ENCODE measurements at places on chromosomes 3 and 15.

DNA sequence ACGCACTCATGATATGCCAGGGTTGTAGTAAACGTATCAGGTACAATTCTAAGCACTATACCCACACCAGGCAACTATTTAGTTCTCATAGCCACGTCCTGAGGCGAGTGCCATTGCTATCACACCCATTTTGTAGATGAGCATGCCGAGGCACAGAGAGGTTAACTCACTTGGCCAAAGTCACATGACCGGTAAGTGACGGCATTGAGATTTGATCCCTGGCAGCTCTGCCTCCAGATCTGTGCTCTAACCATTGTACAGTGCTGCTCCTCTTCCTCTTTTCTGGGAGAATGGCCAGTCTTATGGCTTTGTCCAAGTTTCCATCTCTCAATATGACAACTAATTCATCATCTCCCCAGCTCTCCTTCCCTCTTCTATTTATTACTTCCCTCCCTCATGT is 18.9 kb upstream of the ATP2B2 start:
- no peak for DNase-seq

DNA sequence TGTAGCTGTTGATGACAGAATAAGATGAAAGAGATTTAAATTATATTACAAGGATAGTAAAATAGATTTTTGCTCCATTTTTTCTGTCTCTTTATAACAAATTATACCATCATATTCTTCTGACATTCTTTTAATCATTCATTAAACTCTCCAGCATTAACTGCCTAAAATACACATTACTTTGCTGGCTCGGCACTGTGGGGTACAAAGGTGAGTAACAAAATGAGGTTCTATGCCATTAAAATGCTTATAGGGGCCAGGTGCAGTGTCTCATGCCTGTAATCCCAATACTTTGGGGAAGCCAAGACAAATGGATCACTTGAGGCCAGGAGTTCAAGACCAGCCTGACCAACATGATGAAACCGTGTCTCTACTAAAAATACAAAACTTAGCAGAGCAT is 81.5 kb downstream of the ULK4 start:
- no peak for DNase-seq

DNA sequence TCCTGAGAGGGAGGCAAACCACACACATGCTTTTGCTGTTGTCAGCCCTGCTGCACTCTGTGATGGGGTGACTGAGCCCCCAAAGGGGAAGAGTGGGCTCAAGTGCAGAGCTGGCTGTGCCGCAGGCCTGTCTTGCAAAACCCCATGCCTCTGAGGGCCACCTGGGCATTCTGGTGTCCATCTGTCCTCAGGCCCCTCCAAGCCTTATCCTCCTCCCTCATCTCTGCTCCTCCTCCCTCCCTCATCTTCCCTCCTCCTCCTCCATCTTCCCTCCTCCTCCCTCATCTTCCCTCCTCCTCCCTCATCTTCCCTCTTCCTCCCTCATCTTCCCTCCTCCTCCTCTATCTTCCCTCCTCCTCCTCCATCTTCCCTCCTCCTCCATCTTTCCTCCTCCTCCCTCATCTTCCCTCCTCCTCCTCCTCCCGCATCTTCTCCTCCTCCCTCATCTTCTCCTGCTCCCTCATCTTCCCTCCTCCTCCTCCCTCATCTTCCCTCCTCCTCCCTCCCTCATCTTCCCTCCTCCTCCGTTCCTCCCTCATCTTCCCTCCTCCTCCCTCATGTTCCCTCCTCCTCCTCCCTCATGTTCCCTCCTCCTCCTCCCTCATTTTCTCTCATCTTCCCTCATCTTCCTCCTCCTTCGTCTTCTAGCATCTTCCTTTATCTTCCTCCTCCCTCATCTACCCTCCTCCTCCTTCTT is 40.6 kb downstream of the CHDH start:
- no peak for DNase-seq

GRCh38 chr3:167787440-167787839 is 51.9 kb downstream of the SERPINI1 start:
- no peak for DNase-seq

DNA sequence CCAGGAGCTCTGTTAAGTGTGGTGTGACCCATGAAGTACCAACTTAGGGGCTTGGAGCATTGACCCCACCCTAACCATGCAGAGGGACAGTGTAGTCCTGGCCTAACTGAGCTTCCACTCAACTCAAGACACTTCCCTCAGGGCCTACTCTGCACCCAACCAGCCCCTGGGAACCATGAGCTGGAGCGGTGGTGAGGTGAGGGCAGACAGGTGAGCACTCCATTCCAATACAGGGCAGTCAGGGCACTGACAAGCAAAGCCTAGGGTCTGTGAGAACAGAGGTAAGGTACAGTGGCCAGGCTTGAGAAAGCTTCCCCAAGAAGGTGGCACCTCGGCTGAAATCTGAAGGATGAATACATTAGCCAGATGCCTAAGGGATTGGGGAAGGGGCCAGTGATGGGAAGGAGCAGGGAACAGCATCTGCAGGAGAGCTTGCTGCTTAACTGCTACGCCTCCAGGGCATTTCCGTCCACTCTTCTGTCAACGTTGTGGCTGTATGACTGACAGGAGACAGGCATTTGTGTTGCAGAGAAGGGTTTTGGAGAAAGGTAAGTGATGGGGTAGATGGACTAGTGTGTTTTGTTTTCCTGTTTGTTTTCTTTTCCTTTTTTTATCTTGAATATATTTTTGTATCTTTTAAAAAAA is 243.5 kb upstream of the TRIM42 start:
- no peak for DNase-seq

DNA sequence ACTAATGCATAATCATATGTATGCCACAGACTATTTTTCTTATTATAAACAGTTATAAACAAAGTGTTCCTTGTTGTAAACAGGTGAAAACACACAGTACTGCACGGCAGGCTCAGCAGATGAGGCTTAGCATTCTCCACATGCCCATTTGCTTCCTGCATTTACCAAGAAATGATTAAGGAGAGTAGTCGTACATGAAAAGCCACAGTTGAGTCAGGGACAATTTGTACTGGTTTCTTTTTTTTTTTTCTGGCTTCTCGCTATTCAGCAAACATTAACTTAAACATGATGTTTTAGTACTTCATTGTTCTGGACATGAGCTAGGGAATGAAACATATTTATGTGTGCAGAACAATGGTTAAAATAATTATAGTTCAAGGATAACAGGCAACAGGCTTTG is 63.4 kb downstream of the GHSR start:
- DNase-seq, result no peak

GRCh38 chr3:29186982-29187725 is 93.7 kb upstream of the RBMS3 start:
- peak; percentile 90 for DNase-seq

DNA sequence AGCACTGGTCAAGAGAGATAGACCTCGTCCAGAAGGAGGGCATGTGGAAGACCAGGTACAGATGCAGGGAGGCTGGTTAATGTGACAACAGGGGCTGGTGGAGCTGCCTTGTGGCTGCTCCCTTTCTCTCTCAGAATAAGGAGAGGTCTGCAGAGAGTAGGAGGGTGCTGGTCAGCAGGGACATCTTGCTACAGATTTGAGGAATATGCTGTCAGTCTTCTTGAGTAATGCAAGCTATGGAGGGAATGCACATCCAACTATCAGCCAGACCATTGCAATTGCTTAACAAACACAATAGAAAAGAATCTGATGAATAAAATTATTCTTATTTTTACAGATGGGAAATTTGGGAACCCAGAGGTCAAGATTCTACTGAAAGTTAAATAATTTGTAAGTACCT is 20.3 kb upstream of the SIAH2 start:
- DNase-seq, result no peak

DNA sequence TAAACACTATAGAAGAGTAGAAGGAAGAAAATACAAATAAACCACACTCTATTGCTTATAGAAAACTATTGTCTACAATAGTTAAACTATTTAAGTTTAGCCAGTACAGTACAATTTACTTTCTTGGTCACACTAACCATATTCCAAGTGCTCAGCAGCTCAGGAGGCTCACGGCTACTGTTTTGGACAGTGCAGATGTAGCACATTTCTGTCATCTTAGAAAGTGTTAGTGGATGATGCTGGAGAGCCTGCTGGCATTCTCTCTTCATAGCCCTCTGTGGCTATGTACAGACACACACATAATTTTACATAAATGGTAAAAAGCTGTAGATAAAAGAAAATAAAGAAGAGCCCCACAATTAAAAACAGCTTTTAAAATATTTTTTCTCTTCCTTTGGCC is 23.8 kb downstream of the NUDT16 start:
- no peak for DNase-seq

DNA sequence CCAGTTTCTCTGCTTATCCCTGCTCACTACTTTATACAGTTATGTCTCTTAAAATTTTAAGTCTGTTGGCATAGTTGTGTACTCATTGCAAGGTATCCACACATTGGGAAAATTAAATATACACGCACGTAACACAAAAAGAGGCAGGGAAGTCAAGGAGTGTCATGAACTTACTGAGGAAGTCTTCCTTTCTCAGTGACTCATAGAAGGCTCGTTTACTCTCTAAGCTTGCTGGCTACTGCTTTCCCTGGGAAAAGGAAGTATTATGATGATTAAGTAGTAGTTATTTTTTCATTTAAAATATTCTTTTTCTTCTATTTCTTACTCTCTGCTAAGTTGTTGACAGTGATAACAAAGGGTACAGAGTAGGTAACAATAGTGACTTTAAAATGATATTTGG is 287.3 kb downstream of the UBE2E2 start:
- DNase-seq, result peak; percentile 84

DNA sequence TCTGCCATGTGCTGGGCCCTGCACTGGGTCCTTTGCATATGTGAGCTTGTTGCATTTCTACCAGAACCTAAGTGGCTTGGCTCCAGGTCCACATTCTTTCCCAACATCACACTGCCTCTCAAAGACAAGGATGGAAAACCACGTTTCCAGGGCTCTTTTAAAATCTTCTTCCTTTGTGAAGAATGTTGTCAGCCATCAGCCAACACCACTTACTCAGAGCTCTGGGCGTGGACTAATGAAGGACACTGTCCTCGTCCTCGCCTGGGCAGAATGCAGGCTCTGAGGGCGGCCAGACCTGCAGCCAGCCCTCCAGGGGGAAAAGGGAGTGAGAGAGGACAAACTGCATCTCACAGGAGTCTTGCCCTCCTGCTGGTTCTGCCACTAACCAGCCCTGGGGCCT is 49.7 kb downstream of the MAGEF1 start:
- peak; percentile 36 for DNase-seq

GRCh38 chr3:187325632-187326031 is 34.1 kb upstream of the MASP1 start:
- peak; percentile 5 for DNase-seq

- DNase-seq, result no peak
These were observed 630.3 kb downstream of the NAALADL2 start for GRCh38 chr3:175489406-175489805.

GRCh38 chr15:63835211-63835568 is 1.4 kb upstream of the HERC1 start:
- no peak for DNase-seq

- DNase-seq, result no peak
These were observed 7.0 kb upstream of the NR2F2 start for GRCh38 chr15:96323319-96324145.

DNA sequence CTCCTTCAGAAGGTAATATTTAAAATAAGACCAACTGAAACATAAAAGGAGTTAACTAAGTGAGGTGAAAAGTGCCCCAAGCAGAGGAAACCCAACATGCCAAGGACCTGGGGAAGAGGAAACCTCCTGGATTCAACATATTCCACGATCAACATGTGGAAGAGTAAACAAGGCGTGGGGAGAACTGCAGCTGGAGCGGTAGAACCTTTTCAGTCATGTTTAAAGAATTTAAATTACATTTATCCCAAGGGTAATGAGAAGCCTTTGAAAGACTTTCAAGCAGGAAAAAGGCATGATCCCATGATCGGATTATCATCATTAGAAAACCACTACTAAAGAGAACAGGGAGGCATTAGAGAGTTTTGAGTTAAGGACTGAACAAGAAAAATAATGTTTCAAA is 330.7 kb downstream of the FHIT start:
- peak; percentile 56 for DNase-seq

- no peak for DNase-seq
These were observed 26.5 kb downstream of the PLSCR1 start for GRCh38 chr3:146517684-146518435.

DNA sequence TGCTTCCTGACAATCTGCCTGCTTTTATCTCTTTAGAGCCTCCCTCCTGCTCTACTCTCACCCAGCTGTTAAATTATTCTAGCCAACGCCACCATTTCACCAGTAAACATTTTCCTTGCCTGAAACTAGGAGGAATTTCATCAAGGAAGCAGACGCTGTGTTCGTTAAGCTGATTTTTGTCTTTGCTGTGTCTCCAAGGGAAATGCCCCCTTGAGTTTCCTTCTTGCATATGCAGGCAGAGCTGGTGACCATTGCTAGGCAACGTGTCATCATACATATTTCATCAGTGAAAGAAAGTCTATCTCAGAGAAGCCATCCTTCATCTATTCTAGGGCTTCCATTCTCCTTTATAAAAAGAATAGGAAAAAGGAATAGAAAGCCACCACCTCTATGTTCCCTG is 87.0 kb upstream of the ST8SIA2 start:
- DNase-seq, result no peak

GRCh38 chr3:151538456-151539393 is 77.9 kb upstream of the IGSF10 start:
- peak; percentile 62 for DNase-seq

- DNase-seq, result peak; percentile 77
These were observed 224.8 kb upstream of the NANOGP8 start for GRCh38 chr15:35309886-35310285.

DNA sequence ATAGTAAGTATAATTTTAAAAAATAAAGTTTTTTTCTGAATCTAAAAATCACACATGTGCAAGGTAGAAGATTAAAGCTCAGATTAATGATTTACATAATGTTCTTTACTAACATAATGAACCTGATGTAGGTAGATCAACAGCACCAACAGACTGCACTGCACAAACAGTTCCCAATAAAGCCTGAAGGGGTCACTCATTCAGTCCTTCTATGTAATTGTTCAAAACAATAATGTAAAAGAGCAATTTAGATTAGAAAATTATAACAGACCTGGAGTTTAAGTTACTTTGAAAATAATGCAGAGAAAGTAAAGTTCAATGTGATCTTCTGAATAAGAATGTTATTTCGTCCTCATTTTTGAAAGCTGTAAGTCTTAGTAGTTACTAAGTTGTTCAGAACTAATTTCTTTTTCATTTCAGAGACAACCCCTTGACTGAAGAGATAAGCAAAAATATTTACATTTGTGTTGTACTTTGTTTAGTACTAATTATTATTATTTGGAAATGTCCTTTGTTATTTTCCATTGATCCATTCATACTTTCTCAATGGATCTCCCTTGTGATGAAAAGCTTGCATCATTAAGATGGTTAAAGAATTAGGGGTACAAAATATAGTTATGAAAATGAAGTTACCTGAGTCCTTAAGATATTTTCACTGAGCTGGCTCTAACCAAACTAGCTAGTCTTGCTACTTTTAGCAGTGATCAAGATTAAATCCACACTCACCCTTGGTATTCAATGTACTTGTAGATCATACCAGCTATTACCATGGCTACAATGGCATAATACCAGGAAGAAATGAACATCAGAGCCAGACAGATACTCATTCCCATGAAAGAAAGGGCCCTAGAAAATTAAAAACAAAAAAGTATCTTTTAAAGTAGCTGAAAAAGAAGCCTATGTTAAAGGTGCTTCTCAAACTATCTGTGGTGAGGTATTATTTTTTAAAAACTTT is 16.8 kb downstream of the EMC4 start:
- peak; percentile 64 for DNase-seq

- DNase-seq, result peak; percentile 76
These were observed 165.0 kb downstream of the ABHD5 start for GRCh38 chr3:43855674-43856299.

- no peak for DNase-seq
These were observed 48.4 kb upstream of the SLC25A26 start for GRCh38 chr3:66172394-66172793.

Measured in fibroblast of mammary gland (primary cell).